Endodermal cell (in vitro differentiated cells): ENCODE measurements at places on chromosomes 7 and 10. TPM values are rescaled to one million over a fixed set of nuclear protein-coding genes. Genes with fewer than 3 reads are reported as not detected.
A peak's percentile ranks its signal among the peaks of the same experiment; 100 is the strongest.

Gene WNT8B
- not detected in 3 replicates for total RNA-seq

Gene VWA2
- total RNA-seq, result 0.54 to 2.0 TPM (median 1.6 TPM) in 3 replicates

Gene PPP1R3C
- 0.88 to 124 TPM (median 0.91 TPM) in 3 replicates for total RNA-seq

Gene PRLHR
- not detected in 2 replicates for total RNA-seq

- no peaks in the 10 kb centered on the region for H3K36me3 ChIP-seq
- H3K27me3 ChIP-seq, result no peaks in the 10 kb centered on the region
- no peak overlapping the region for H3K4me3 ChIP-seq
- no peak overlapping the region for H3K27ac ChIP-seq
- peak; percentile 47 for DNase-seq
These were observed 481.5 kb upstream of the AKR1E2 start for GRCh38 chr10:4344492-4344994.

GRCh38 chr10:67612577-67613537 lies 83.1 kb downstream of the CTNNA3 start:
- H3K27ac ChIP-seq, result no peak overlapping the region
- no peak for DNase-seq
- no peaks in the 10 kb centered on the region for H3K4me1 ChIP-seq
- H3K27me3 ChIP-seq, result no peaks in the 10 kb centered on the region
- H3K36me3 ChIP-seq, result no peaks in the 10 kb centered on the region
- H3K4me3 ChIP-seq, result no peak overlapping the region

Gene DNAH11
- 0.14 and 0.99 TPM in 2 replicates for total RNA-seq

DNA sequence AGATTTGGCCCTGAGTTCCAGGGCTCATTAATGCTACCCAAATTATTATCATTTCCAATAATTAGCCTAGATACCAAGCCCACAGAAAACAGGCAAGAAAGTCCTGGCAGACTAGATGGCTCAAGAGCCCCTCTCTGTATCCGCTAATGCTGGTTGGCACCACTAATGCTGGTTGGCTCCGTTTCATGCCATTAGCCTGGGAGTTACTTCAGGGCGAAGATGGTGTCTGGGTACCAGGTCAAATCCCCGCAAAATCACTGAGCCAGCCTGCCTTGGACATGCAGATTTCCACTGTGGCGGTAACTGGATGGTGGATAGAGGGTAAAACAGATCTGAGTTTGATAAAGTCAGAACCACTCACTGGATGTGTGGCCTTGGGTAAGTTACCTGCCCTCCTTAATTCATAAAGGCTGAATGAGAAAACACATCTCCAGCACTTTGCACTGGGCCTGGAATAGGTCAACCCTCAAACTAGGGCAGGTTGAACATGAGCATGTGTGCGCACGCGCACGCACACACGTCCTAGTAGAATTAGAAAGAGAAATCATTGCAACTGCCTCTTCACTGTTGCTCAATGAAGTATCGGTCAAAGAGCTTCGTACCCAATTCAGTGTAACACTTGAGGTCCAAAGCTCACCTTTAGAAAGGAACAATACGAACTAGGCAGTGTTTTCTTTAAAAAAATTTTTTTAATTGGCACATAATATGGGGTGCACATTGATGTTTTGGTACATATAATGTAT lies 91.5 kb downstream of the PRPF18 start:
- no peak for DNase-seq
- no peak overlapping the region for H3K4me3 ChIP-seq
- peaks cover 3% of the 10 kb centered on the region for H3K36me3 ChIP-seq
- H3K4me1 ChIP-seq, result peaks cover 2% of the 10 kb centered on the region
- no peak overlapping the region for H3K27ac ChIP-seq

DNA sequence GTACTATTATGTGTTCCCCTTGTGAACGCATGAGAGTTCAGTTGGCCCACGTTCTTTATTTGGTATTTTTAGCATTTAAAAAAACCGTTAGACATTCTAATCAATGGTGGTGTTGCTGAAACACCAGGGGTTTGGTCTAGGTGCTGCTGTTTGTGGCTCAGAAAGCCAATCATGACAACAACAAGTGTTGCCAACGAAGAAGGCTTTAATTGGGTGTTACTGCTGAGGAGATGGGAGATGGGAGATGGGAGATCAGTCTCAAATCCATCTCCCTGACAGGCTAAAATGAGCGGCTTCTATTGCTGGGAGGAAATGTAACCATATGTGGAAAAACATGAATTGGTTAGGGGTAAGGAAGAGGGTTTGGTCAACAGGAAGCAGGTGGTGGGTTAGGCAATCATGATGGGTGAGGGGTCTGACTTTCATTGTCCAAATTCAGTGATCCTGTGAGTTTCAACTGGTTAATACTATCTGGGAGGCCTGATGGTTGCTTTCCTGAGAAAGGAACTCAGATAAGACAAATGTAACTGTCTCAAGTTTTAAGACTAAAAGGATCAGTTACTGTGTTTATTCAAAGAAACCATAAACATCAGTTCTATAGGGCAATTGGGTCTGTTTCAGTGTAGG lies 4.6 kb upstream of the ZNF425 start:
- peak overlapping the region; percentile 32 for H3K4me3 ChIP-seq
- H3K36me3 ChIP-seq, result peaks cover 19% of the 10 kb centered on the region
- DNase-seq, result no peak
- H3K4me1 ChIP-seq, result no peaks in the 10 kb centered on the region
- H3K27ac ChIP-seq, result no peak overlapping the region

Gene ZC3HAV1L
- total RNA-seq, result 9.6 and 10.9 TPM in 2 replicates

DNA sequence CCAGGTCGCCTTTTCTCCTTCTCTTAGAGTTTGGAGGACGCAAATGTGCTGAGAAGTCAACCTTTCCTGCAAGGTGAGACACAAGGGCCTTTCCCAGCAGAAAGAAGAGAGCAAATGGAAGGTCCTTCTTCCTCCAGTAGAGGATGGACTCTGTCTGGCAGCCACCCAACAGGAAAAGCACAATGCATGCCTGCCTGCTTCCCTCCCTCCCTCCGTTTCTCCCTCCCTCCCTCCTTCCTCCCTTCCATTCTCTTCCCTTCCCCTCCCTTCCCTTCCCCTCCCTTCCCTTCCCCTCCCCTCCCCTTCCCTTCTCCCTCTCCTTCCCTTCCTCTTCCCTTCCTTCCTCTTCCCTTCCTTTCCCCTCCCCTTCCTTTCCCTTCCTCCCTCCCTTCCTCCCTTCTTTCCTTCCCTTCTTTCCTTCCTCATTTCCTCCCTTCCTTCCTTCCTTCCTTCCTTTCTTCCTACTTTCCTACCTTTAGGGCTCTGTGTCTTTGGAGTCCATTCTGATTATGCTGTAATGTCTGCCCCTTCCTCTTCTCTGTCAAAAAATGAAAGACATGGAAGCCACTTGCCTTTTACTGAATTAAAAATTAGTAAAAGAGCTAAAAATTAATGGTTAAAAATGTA lies 66.4 kb downstream of the TRUB1 start:
- no peaks in the 10 kb centered on the region for H3K36me3 ChIP-seq
- DNase-seq, result no peak
- no peak overlapping the region for H3K27ac ChIP-seq

Gene CALCR
- total RNA-seq, result 15.3 and 16.8 TPM in 2 replicates

DNA sequence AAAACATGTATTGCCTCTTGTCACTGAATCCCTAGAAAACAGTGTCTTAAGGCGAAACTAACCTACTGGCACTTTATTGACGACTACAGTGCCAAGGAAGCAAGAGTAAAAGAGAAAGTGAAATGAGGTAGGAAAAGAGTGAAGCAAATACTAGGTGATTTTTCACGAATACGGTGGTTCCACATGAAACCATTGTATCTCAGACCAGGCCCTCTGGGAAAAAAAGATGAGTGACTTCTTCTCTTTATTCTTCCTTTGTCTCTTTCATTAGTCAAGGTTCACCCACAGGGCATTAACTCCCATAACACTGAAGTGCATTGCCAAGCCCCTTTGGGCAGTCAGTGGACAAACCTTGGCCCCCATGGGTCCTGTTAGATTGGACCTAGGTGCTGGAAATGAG lies 16.2 kb upstream of the MACC1 start:
- H3K27me3 ChIP-seq, result no peaks in the 10 kb centered on the region
- no peak overlapping the region for H3K27ac ChIP-seq
- no peaks in the 10 kb centered on the region for H3K36me3 ChIP-seq
- DNase-seq, result no peak
- H3K4me3 ChIP-seq, result no peak overlapping the region

- no peak overlapping the region for H3K4me3 ChIP-seq
- no peaks in the 10 kb centered on the region for H3K36me3 ChIP-seq
- H3K27ac ChIP-seq, result no peak overlapping the region
- no peak for DNase-seq
These were observed 182.7 kb upstream of the PRPS1L1 start for GRCh38 chr7:18210377-18210776.
